ENCODE measurements at places on chromosomes 5 and 9.

DNA sequence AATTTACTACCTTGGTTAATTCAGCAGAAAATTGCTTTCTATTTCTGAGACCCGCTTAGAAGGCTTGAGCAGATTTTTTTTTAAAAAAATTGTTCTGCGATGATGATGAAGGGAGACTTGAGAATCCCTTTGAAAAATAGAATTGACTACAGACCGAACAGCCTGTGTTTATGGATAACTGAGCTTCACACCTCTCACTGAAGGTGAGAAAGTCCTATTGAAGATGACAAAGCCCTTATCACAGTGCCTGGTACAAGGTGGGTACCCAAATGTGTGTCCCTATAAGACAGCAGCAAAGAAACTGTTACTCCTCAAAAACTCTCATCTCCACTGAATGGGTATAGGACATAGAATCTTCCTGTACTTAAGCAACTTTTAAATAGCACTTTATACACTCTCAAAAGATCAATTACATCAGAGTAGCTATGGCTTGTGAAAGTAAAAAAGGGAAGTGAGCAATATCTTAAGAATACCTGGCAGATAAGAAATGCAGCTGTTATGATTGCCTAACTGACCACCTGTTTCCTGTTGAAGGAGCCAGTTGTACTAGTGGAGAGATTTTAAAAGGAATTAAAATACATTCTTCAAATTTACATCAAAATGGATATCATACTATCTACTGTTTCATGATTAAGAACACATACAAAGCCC is 419.7 kb downstream of the CHSY3 start:
- peak; percentile 63 for DNase-seq

DNA sequence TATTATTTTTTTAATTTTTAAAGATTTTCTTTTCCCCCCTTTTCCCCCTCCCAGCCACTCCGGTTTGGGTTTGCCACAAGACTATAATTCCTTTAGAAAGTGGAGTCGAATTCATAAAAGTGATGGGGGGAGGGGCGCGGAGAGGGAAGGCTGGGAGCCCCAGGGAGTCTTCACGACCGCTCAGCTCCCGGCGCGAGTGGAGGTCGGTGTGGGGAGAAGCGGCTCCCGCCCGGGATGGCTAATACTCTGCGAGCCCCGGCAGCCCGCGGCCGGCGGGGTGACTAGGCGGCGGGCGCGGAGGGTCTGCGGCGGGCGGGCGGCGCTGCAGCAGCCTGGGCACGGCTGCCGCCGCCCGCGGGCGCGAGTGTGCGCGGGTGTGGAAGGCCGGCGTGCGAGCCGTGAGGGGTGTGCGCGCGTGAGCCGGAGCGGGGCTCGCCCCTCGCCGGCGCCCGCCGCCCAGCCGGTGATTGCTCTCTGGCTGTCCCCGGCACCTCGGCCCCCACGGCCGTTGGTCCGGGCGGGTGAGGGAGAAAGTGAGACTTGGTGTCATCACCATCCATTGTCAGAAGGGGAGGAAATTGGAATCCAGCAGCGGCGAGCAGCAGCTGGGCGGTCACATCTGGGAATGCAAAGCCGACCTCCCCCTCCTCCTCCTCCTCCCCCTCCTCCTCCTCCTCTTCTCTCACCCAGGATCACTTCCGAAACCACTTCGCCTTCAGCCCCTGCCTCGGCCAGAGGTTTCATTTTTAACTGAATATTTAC is at the start of gene PARP8:
PARP8 (plus strand) TSS at position 377 of the 762 bp plus-strand sequence. CDS start 459 bp downstream, outside the sequence.
- DNase-seq: peak; percentile 28

DNA sequence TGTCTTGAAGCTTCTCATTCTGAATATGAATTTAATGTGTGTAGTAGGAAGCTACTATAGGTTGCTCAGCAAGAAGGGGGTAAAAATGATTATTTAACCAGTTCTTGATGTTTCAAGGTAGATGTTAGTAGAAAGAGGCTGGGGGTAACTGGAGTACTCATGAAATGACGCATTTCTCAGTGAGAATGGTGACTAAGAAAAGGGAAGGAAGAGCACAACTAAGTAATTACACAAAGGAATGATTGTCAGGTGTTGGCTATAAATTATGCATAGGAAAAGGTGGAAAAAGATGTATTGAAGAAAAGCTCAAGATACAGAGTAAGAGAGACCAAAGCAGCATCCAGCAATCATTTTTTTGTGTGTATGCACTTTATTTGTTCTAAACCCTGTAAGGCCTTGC is 1.4 kb upstream of the PSIP1 start:
- no peak for DNase-seq

DNA sequence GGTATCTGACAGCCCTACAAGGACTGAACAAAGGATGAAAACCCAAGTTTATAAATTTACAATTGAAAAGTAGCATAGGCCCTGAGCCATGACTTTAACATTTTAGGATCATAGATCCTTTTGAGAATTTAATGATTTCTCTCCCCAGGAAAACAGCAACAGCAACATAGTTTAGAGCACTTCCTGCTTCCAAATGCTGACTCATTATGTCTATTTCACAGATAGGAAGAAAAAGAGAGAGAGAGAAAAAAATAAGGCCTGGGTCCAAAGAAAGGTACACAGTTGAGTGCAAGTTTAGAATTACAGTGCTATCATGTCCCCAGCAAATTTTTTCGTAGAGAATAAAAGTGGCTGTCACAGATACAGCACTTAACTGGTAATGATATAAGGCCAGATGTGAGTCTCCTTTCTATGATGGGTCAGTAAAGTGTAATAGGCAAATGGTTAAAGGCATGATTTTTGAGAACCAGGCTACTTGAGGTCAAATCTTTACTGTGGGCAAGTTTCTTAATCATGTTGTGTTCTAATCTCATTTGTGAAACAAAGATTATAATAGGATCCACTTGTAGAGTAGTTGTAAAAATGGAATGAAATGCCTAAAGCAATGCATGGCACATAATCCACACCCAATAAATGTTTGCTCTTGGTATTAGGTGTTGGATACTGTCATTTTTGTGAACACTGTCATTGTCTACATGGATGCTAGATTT is 12.3 kb upstream of the PPP2R2B start:
- no peak for DNase-seq

- DNase-seq: no peak
These were observed 32.0 kb upstream of the PANK3 start for GRCh38 chr5:168611165-168611564.

GRCh38 chr5:134833340-134834032 is 12.3 kb upstream of the C5orf24 start:
- DNase-seq: no peak

GRCh38 chr5:180043377-180043776 is 28.2 kb downstream of the RNF130 start:
- DNase-seq: no peak

GRCh38 chr5:37882636-37883035 is 42.8 kb upstream of the GDNF start:
- DNase-seq: no peak

GRCh38 chr5:116419258-116419657 is 155.4 kb downstream of the SEMA6A start:
- no peak for DNase-seq

GRCh38 chr5:56145511-56145910 is 87.6 kb downstream of the ANKRD55 start:
- DNase-seq: no peak

DNA sequence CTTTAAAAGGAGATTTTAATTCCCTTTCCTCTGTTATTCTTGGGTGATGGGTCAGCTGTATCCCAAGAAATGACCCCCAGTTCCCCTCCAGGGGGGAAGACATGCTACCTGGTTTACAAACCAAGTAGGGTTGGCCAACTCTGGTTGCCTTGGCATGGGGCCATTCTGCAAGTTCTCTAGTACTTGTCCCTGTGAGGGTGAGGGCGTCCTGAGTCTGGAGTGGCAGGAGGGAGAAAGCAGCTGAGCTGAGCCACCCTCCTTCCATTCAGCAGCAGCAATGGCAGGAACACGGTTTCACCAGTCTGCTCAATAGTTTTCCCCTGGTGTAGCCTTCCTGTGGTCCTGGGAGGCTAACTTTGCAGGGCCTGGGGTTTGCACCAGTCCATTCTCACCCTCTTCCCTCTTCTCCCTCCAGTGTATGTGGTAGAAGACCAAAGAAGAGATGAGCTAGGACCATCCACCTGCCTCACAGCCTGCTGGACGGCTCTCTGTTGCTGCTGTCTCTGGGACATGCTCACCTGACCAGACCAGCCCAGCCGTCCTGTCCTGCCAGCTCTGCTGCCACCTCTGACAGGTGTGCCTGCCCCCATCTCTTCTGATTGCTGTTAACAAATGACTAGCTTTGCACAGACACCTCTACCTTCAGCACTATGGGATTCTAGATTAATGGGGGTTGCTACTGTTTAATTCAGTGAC is 59.9 kb downstream of the PFDN1 start:
- DNase-seq: no peak

- no peak for DNase-seq
These were observed 7.5 kb upstream of the NDST1 start for GRCh38 chr5:150500328-150500841.

DNA sequence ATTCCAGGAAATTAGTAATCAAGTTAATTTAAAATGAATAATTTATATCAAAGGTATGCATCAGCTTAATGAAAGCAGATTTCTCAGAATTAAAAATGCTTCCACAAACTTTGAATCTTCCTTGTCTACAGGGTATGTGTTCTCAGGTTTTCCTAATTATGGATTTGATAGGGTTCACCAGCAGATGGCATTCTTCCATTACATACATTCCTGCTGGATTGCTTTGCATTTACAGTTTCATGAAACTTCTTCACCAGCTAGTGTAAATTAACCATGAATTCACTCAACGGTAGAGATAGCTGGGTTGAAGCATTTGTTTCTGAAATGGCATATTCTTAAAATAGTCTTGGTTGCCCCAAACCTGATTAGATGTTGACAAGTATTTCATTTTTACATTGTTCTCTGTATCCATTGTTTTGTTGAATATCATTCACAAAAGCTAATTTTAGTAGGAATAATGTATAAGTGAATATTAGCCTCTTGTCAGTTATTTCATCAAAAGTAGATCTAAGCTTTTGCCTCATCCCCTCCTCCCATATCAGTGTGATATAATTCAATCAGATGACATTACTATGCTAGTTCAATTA is 68.7 kb upstream of the WDR41 start:
- peak; percentile 10 for DNase-seq

- DNase-seq: no peak
These were observed 163.2 kb downstream of the CACNA1B start for GRCh38 chr9:138040446-138041430.

GRCh38 chr5:177996660-177997318 is 747 bp upstream of the PROP1 start:
- no peak for DNase-seq

DNA sequence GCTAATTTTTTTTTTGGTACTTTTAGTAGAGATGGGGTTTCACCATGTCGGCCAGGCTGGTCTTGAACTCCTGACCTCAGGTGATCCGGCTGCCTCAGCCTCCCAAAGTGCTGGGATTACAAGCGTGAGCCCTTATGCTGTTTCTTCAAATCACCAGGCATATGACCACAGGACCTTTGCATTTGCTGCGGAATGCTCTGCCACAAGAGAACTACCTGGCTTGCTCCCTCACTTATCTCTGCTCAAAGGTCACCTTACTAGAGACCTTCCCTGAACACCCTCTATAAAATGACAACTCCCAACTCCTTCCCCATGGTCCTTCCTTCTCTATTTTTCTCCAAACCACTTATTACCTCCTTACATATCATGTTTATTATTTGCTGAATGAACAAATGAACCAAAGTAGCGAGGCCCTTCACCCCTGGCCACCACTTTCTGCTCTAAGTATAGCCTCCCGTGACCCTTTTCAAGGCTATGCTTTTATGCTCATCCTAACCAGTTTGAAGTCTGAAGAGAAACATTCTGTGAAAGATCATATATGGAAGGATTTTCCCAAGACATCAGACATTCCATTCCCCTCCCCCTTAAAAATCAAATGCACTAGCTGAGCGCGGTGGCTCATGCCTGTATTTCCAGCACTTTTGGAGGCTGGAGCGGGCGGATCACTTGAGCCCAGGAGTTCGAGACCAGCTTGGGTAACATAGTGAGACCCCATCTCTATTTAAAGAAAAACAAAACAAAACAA is 1.3 kb downstream of the ZER1 start:
- DNase-seq: no peak

DNA sequence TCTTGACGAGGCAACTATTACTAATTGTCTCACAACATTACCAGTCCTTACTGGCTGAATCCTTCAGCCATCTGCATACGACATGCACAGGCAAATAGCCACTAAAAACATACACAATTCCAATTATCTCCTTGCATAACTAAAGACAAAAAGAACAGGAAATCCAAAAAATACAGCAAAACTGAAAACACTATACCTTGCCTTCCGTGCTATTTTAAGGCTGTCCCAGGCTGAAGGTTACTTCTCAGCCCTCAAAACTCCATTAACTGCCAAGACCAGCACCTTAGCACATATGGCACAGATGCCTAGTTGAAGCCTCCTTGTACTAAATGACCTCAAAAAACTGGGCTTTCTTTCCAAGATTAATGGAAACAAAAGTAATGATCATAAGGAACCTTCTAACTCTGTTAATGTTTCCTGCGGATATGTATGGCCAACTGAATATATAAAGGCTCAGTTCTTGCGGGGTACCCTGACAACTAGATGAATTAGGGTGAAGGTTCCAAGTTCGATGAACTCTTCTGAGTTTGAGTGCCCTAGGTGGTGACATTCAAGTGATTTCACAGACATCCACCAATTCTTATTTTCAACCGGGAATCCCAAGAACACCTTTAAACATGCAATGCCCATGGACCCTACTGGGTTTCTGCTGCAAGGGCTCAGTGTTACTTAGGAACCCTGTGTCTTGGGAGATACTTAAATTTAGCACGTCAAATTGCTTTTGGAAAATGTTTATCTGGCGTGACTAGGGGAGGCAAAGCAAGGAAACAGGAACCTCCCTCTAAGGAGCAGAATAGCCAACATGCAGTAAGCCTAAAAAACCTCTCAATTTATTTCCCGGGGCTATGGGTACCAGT is 455.3 kb downstream of the RAB3C start:
- DNase-seq: no peak

DNA sequence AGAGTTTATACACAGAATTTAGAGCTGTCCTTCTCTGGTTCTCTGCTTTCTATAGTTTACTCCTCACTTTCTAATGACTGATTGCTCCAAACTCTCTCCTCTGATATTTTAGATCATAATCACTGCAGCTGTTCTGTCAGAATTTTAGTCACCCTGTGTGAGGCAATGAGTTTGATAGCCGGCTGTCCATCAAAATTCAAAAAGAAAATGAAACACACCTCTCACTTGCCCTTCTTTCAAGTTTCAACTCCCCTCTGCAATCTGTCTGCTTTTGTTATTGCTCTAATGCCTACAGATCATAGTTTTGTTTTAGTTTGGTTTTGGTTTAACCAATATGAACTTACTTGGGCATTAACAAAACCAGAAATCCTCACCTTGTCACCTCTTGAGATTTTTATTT is 23.3 kb upstream of the ABLIM3 start:
- DNase-seq: no peak

GRCh38 chr9:105459336-105459735 is 11.5 kb downstream of the FSD1L start:
- DNase-seq: no peak

Data from HS-5 (cell line).